Mammary epithelial cell (primary cell): ENCODE measurements at places on chromosomes 5 and 9.

GRCh38 chr9:109320742-109321448 is at the start of gene EPB41L4B:
Gene EPB41L4B, minus strand, starts transcription at chr9:109321059. Its CDS starts 613 bp downstream, at chr9:109320446.
- DNase-seq: peak; percentile 86

DNA sequence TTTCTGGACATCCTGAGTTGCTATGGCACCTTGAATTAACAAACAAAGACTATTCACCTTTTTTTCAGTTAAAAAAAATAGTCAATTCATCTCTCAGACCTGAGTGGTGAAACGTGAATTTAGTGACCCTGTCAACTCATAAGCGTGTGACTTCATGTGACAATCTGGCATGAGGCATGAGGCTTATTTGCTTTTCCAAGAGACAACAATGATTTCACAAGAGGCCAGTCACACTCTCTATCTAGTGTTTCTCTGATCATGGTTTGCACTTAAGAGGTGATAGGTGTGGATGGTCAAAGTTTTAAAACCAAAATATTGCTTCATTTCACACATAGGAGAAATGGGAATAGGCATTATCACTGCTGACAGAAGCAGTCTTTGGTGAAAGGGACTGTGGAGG is 559.6 kb upstream of the ACO1 start:
- DNase-seq: no peak

DNA sequence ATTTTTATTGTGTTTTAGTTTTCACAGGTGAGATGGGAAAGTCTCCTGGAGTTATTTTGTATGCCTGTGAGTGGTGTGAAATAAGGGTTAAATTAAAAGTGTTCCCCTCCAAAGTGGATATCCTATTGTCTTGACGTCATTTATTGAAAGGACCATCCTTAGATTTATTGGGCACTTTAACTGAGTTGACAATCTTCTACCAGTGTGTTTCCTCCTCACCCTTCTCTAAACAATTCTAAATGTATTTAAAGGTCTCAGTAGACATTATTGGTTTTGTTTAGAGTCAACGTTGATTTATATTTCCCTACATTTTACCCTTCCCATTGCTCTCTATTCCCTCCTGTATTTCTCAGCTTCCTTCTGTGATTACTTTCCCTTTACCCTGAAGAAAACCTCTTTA is 40.8 kb downstream of the PRRC1 start:
- no peak for DNase-seq

- no peak for DNase-seq
Observed at GRCh38 chr5:16418471-16418922, 47.1 kb downstream of the ZNF622 start.

DNA sequence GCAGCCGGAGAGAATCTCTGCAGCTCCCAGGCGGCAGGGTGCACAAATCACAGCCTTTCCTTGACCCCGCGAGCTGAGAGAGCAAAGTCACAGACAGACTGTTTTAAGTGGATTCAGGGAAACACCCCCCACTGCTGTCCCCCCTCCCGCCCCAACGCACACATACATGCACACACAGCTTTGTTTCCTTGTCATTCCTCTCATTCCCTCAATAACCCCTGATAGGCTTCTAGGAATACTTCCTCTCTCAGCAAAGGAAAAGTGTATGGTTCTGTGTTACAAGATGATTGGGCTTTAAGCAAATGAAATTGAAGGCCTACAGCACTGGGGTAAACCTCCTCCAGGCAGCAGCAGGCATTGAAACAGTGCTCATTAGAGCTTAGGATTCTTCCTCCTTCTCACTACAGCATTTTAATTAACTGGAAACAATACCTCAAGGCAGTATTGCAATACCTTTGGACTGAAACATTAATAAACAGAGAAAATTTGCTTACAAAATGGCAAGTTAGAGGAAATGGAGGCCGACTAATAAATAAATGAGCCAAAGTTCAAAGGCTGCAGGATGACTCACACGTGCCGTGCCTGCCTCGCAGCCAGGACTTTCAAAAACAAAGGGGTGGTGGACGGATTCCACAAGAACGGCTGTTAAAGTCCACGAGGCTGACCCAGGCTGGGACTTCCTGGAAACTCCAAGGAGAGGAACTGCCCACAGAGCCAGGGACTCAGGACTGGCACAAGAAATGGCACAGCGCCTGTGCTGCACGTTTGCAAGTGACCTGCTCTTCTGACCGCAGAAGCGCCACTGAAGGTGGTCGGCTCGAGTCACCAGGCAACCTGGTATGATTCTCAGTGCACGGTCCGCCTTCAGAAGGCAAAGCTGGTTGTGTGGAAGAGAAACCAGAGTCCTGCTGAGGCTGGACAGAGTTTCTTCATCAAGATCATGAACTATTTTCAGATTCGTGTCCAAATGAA is 236.2 kb downstream of the SYK start:
- DNase-seq: peak; percentile 41

GRCh38 chr9:109828254-109828653 is 48.3 kb downstream of the PALM2AKAP2 start:
- no peak for DNase-seq
